Uterus (tissue), 4 donors: ENCODE measurements at places on chromosomes 1 and 21. TPM values are rescaled to one million over a fixed set of nuclear protein-coding genes. Genes with fewer than 3 reads are reported as not detected.
A peak's percentile ranks its signal among the peaks of the same experiment; 100 is the strongest.

TFF2 gene
- total RNA-seq = not detected

- no peak overlapping the region for H3K27ac ChIP-seq
- H3K4me1 ChIP-seq = no peaks in the 10 kb centered on the region
- H3K4me3 ChIP-seq = no peak overlapping the region
- H3K27me3 ChIP-seq = no peaks in the 10 kb centered on the region
- DNase-seq = no peak
- H3K36me3 ChIP-seq = no peaks in the 10 kb centered on the region
Measured at GRCh38 chr1:245373131-245373530, 218.3 kb downstream of the KIF26B start.

DNA sequence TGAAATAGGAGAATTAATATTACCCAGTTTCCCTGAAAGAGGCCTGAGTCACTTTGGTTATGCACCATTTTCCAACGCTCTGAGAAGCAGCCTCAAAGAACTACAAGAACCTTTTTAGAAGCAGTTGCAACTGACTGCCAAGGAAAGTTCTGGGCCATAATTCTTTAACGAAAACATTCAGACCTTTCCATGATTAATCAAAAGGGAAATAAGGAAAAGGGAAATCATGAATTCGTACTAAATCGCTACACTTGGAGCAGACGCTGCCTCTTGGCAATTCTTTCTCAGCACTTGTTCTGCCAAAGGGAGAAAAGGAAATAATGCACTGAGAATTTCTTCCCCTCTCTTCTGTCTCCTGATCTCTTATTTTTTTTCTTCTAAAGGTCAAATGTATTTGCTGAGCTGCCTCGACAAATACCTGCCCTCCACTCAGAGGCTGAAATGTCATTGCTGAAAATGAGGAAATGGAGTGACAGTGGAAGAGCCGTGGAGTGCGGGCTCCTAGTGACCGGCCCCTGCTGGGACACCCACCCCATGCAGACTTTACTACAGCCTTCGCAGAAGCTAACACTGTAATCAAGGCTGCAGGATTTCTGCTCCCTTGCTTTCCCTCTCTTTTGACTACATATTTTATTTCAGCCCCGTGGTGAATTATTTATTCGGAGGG is 67.9 kb upstream of the GALNT2 start:
- H3K4me3 ChIP-seq = no peak overlapping the region
- H3K27ac ChIP-seq = peak overlapping the region; percentile 52
- no peaks in the 10 kb centered on the region for H3K27me3 ChIP-seq

GRCh38 chr1:87785386-87785785 is 456.7 kb downstream of the LMO4 start:
- no peaks in the 10 kb centered on the region for H3K4me1 ChIP-seq
- no peak overlapping the region for H3K4me3 ChIP-seq
- DNase-seq = no peak
- H3K27ac ChIP-seq = no peak overlapping the region
- H3K36me3 ChIP-seq = no peaks in the 10 kb centered on the region
- H3K27me3 ChIP-seq = no peaks in the 10 kb centered on the region

- no peak overlapping the region for H3K4me3 ChIP-seq
- no peak for DNase-seq
- no peak overlapping the region for H3K27ac ChIP-seq
- H3K36me3 ChIP-seq = no peaks in the 10 kb centered on the region
- H3K27me3 ChIP-seq = peaks cover 4% of the 10 kb centered on the region
Measured at GRCh38 chr1:10787286-10787685, 9.2 kb downstream of the CASZ1 start.
